ENCODE measurements at places on chromosomes 3 and 15. TPM values are rescaled to one million over a fixed set of nuclear protein-coding genes. Genes with fewer than 3 reads are reported as not detected.

The IMP3 gene
- 26.3 TPM for total RNA-seq

The SI gene
- 0.18 TPM for total RNA-seq

The MNS1 gene
- total RNA-seq: 3.9 TPM

The LTK gene
- total RNA-seq: 0.36 TPM

The RTP3 gene
- total RNA-seq: not detected

The WDR93 gene
- 0.91 TPM for total RNA-seq

The ABCC5 gene
- 74.4 TPM for total RNA-seq

The GHSR gene
- not detected for total RNA-seq

The CDAN1 gene
- total RNA-seq: 12.3 TPM

The RHCG gene
- total RNA-seq: 1.3 TPM

The CYP8B1 gene
- not detected for total RNA-seq
